ENCODE measurements at places on chromosomes 4 and X. TPM values are rescaled to one million over a fixed set of nuclear protein-coding genes. Genes with fewer than 3 reads are reported as not detected.

GRCh38 chr4:10118048-10119004 lies 1.7 kb upstream of the WDR1 start:
- peak; percentile 26 for DNase-seq

- no peak for DNase-seq
These were observed 132.6 kb upstream of the ANK2 start for GRCh38 chr4:112916868-112917267.

DNA sequence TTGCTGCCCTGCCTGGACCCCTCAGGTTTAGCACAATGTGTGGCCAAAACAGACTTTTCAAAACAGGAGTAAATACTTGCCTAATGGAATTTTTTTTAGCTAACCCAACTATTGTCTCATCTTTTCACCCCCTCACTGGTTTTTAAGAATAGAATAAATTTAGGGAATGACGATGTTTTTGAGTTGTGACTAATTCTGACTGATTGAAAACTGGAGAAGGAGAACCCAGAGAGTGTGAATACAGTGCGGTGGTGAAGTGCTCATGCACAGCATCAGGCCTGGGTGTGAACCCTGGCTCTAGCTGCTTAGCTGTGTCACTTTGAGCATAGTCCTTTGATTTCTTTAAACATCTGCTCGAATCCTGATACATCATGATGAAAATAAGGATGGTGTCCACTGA lies 10.5 kb downstream of the ANTXR2 start:
- DNase-seq = no peak

DNA sequence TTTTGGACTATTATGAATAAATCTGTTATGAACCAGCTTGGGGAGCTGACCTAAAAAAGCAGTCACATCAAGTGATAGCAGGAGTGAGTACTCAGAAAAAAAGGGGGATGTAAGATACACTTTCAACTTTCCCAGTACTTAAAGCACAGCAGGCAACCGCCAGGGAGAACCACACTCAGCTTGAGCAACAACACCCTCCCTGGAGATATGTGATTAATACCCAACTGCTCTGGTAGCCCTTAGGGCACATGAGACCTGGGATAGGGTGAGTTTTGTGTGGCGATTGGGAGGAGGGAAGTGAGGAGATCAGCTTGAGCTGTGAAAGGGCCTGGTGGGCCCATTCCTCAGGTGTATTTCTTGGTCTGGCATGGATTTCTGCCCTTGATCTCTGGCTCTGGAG lies 220.3 kb upstream of the SFRP2 start:
- no peak for DNase-seq

- DNase-seq = no peak
These were observed 60.9 kb upstream of the IL13RA1 start for GRCh38 chrX:118666521-118666920.

DNA sequence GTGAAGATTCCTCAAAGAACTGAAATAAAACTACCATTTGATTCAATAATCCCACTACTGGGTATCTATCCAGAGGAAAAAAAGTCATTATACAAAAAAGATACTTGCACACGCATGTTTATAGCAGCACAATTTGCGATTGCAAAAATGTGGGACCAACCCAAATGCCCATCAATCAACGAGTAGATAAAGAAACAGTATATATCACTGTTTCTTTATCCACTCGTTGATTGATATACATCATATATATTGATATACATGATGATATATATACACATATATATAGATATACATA lies 13.6 kb upstream of the AFP start:
- DNase-seq = no peak

- DNase-seq = no peak
These were observed 42.2 kb upstream of the CXCL8 start for GRCh38 chr4:73698217-73698616.

DNA sequence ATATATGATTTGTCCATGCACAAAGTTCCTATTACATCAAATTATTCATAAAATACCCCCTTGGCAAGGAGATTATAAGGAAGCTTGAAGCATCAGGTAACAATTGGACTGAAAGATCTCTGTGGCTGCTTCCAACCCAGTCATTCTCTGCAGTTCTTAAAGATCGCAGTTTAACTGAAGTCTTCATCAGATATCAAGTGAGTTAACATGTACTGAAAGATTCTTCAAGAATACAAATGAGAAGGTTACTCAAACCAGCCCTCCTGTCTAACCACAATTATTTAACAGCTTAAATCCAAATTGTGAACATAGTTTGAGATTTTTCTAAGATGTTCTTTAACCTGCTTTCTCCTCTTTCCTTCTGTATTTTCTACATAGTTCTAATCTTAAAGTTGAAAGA lies 56.1 kb downstream of the SLC10A7 start:
- no peak for DNase-seq

- DNase-seq = no peak
These were observed 26.4 kb upstream of the SCML1 start for GRCh38 chrX:17710871-17711301.

- DNase-seq = no peak
These were observed 168.8 kb downstream of the MID1IP1 start for GRCh38 chrX:38970074-38970473.

The ADGRG2 gene
- total RNA-seq = not detected

The WAS gene
- total RNA-seq = 84.7 TPM

All from GM12878 (cell line).